ENCODE measurements at places on chromosomes 16 and 17. TPM values are rescaled to one million over a fixed set of nuclear protein-coding genes. Genes with fewer than 3 reads are reported as not detected.

Gene CXCL16
- 1.3 TPM for total RNA-seq

Gene OR1A1
- not detected for total RNA-seq

Gene CRK
- 125 TPM for total RNA-seq

Gene FBXO39
- total RNA-seq = 0.56 TPM

Gene OTOA
- 0.09 TPM for total RNA-seq

Gene PERCC1
- total RNA-seq = not detected

Gene CCL2
- 78.8 TPM for total RNA-seq

Gene NPIPB6
- not detected for total RNA-seq

Gene CLDN6
- total RNA-seq = not detected

Gene PTX4
- not detected for total RNA-seq

Gene TSNAXIP1
- total RNA-seq = 0.90 TPM

Gene SSTR5
- under 0.01 TPM for total RNA-seq

Gene ADGRG1
- total RNA-seq = 24.8 TPM

Gene PMFBP1
- 0.63 TPM for total RNA-seq

Gene KRT20
- total RNA-seq = not detected

Gene NLE1
- 17.6 TPM for total RNA-seq

Gene TBC1D3B
- total RNA-seq = 1.5 TPM

Gene CTRL
- 0.45 TPM for total RNA-seq

Gene USP43
- 0.18 TPM for total RNA-seq

Gene KRTAP9-4
- total RNA-seq = not detected

Gene PSMC5
- 129 TPM for total RNA-seq

Gene AANAT
- not detected for total RNA-seq
